ENCODE measurements at places on chromosomes 11 and 22. TPM values are rescaled to one million over a fixed set of nuclear protein-coding genes. Genes with fewer than 3 reads are reported as not detected.

C1QTNF5 gene
- total RNA-seq: not detected

ACP2 gene
- total RNA-seq: 22.3 TPM

HTR3A gene
- not detected for total RNA-seq

OR6Q1 gene
- not detected for total RNA-seq

GTSE1 gene
- total RNA-seq: 32.4 TPM

SLC22A6 gene
- not detected for total RNA-seq

DEFB131B gene
- total RNA-seq: not detected

OR10D3 gene
- total RNA-seq: not detected

TRIM64 gene
- not detected for total RNA-seq

JOSD1 gene
- total RNA-seq: 27.3 TPM

MRGPRE gene
- 0.17 TPM for total RNA-seq

SCARF2 gene
- total RNA-seq: 0.81 TPM
